CD4-positive, alpha-beta T cell treated with Interleukin-4 for 1 hour (primary cell): ENCODE measurements at places on chromosomes 16 and 17.

DNA sequence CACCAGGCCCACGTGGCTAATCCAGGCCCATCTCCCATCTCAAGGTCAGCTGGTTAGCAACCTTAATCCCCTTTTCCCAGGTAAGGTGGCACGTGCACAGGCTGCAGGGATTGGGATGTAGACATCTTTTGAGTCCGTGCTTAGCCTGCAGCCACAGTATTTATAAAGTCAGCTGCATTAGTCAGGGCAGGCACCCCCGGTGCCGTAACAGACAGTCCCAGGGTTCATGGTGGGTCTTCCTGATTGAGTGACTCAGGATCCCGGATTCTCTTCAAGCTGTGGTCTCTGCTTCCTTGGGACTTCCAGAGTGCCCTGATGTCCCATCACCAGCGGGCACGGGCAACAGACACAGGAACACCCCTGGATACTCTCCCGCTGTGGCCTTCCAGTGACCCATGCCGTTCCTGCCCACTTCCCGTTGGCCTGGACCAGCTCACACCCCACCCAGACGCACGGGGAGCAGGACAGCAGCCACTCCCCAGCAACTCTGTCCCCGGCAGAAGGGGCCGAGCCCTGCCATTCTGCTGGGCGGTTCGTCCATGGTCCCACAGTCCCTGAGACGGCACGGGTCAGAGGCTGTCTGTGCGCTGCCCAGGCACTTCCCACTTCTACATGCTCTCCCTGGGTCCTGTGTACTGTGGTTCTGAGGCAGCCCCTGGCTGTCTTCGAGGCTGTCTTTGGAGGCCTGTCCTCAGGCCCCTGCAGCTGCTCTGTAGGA lies 248.6 kb upstream of the GSE1 start:
- no peak for DNase-seq

DNA sequence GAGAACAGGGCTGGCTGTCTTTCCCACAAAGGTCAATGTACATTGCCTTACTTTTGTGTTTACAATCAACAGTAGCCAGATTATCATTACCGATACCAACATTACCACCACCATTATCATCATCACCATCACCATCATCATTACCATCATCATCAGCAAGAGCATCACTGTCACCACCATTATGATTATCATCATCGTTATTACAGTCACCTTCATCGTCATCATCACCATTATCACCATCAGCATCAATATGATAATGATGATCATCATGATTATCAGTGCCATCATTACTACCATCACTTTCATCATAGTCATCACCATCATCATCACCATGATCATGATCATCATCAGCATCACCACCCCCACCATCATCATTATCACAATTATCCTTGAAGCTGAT lies 43.3 kb upstream of the RBFOX1 start:
- no peak for DNase-seq

- no peak for DNase-seq
Observed at GRCh38 chr16:52051414-52052172, 495.4 kb downstream of the TOX3 start.

DNA sequence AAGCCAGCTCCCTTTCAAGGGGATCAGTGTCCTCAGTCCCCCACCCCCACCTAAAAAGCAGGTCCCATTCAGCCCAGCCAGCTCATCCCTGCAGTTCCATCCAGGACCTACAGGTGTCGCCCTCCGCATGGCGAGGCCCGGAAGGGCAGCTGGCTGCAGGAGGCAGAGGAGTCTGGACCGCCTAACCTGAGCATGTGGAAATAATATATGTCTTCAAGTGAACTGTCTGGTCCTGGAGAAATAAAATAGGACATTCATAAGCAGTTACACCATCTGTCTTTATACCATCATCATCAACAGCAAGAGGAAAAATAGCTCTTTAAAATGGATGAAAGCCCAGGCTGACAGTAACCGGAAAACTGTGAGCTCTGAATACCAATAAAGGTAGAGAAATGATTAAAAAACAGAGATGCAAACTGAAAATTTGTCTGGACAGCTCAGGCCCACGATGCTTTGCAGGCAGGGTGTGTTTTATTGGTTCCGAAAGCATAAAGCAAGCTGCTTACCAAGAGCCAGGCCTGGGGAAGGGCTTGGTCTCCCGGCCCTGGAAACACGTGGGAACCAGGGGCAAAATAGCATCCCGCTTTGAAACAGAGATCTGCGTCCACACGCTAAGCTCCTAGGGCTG lies 215.2 kb downstream of the ZFHX3 start:
- peak; percentile 64 for DNase-seq

DNA sequence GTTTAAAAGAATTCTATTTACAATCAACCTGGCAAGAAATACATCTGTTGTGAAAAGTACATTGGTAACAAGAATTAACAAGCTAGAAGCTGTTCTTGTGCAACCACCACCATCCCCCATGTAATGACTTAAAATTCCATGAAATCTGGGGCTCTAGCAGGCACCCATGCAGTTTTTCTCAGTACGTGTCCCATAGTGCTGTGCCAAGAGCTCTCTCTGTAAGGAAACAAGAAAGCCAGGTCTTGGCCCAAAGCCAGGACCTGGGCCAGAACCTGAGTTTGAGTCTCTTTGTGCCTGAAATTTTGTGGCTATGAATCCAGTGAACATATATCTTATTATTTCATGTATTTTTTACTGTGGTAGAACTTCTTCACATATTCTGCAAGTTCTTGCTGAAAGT lies 46.6 kb downstream of the NUP93 start:
- no peak for DNase-seq

DNA sequence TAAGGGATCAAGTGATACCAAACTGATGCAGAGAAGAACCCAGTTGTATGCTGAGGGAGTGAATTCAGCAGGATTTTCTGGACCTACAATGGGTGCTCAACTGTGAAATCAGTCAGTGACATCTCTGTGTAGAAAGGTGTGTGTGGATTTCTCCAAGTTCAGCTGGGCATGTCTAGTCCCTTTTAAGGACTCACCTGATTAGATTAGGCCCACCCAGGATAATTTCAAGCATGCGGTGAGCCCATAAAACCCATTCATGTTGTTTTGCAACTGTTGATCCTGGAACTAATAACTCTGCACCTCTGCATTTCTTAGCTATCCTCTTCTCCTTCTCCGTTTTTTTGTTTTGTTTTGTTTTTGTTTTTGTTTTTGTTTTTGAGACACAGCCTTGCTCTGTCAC lies 35.1 kb upstream of the DNAJA2 start:
- DNase-seq, result no peak

GRCh38 chr17:80006339-80006720 lies 29.3 kb downstream of the TBC1D16 start:
- DNase-seq, result no peak

DNA sequence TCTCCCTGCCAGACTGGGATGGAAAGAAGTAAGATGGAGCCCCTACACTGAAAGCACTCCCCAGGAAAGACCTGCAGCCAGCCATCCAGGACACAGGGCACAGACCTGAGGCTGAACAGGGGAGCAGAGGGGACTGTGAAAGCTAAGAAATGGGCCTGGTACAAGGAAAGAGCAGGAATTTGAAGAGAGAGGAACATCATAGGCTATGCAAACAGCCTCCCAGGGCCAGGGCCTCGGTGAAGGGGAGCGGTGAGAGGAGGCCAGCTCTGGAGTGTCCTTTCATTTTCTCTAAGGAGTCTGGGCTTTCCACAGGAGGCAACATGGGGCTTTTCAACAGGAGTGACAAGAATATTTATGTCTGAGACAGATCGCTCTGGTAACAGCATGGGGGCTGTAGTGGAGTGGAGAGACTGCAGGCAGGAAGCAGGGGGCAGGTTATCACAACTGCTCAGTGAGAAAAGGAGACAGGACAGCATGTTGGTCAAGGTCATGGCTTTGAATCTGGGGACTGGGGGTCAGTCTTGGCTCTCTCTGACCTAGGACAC lies 50.1 kb downstream of the TOM1L2 start:
- no peak for DNase-seq

DNA sequence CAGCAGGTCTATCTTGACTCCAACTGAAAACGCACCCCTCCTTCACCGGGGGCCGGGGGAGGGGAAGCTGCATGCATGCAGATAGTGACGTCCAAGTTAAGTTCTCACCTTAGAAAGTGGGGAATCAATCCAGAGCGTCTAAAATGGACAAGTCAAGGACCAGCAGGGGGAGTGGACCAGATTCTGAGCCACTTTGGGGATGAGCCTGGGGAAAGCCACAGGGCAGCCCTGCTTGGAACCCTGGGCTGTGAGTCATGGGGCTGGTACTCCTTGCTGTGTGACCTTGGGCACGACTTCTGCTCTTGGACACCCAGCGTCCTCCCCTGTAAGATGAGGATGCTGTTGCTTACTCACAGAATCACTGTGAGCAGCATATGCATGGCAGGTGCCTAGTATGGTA lies 9.1 kb downstream of the TNFRSF13B start:
- no peak for DNase-seq

DNA sequence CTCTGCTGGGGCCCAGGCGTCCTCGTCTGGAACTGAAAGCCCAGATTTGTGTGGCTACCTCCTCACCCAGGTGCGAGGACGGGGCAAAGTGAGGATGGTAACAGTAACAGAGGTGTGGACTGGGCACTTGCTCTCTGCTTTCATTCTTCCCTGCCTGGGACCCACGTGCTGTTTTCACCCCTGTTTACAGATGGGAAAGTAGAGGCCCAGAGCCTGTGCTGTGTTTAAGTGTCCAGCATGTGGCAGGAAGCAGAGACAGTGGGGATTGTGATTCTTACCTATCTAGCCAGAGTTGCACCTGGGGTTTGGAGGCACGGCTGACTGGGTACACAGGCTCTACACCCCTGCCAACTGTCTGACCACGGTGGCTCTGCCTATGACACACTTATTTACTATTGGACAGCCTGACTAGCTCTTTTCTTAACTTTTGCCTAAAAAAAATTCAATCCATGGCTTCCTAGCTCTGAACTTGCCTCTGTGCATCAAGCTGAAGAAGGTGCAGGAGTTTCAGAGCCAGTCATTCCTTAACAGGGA lies 155.4 kb downstream of the CLEC16A start:
- DNase-seq, result no peak

GRCh38 chr17:78046923-78047322 lies 81.6 kb downstream of the TMC6 start:
- no peak for DNase-seq

DNA sequence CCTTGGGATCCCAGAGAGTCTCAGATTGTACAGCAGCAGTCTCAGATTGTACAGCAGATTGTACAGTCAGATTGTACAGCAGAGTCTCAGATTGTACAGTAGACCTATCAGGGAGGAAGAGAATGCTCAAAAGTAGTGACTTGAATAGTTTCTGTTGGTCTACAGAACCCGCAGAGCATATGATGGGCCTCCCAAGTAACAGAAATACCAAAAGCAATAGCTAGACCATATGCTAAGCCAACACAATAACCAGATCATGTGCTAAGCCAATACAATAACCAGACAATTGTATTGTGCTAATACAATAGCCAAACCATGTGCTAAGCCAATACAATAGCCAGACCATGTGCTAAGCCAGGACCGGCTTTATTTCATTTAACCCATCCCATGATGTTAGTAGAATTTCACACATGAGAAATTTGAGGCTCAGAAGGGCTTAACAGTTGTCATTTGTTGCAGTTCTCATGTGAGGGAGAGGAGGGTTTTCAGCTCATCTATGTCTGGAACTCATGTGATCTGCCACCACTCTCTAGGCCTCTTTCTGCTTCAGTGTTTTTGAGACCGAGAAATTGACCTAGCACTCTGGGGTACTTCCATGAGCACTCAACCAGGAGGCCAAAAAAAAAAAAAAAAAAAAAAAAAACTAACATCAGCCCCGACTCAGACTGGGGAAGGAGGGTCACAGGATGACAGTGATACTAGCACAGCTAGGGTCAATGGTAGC lies 144.0 kb downstream of the SOX9 start:
- no peak for DNase-seq

DNA sequence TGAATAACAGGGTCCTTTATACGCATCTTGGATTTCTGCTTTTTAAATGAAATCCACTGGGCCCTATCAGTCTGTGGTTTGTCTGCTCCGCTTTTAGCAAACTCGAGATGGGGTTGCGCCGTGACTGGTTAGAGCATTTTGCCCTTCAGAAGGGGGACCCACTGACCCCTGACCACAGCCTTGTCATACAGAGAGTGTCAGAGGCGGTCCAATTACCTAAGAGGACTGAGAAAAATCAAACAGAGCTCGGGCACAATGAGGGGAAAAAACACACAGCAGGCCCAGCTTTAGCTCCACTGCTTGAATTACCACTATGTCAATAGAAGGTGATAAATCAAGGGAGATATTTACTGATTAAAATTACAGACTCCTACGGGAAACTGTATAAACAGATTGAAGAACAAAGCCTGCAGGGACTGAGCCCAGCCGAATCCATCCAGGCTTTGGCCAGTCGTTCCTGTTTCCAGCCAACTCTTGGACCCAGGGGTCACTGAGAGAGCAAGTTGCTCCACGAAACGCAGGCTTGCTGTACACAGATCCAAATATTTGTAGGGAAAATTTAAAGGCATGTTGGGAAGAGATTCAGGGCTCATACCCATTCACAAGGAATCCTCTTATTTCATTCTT lies 131.9 kb upstream of the ZFHX3 start:
- DNase-seq, result no peak

DNA sequence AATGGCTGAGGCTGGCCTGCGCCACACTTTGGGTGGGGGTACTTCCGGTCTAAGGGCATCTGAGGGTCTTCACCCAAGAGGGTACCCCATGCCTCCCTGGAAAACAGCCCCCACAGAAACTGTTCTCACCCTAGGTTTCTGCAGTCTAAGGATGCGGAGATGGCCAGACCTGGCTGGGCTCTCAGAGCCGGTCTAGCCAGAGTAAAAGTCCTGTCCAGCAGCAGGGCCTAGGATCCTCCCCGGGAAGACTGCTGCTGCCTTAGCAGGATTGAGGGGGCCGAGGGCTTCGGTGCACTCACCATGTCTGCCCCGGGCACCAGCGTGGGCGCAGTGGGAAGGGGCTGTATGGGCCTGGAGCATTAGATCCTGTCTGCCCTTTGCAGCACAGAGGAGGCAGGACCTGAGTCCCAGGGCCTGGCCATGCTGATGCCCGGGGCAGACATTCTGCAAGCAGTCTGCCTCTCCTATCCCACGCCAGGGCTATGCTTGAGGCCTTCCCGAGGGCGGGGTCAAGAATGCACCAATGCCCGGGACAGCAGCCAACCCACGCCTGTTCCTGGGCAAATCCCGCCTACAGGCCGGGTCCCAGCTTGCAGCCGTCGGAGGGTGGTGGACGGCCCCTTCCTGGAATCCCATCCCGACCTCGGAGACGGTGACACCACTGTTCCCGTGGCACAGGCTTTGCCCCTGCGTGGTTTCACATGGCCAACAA lies 54.7 kb downstream of the CBFA2T3 start:
- DNase-seq, result no peak

DNA sequence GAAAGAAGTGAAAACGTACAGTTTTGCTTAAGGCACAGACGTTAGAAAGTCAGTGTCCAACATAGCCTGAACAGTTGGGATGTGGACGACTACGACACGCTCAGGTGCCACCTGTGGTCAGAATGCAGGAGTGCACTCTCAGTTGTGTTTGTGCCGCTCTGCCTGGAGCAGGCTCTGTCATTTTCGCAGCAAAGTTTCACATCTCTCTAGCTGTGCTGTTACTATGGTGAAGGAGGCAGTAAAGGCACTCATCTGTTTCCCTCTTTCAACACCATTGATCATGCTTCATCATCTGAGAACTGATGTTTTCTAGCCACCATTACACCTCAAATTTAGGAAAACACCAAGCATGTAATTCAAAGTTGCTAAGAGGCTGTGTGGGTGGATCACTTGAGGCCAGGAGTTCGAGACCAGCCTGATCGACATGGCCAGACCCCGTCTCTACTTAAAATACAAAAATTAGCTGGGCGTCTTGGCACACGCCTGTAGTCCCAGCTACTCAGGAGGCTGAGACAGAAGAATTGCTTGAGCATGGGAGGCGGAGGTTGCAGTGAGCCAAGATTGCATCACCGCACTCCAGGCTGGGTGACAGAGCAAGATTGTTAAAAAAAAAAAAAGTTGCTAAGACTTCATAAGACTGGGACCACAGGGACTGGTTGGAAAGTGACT lies 44.9 kb upstream of the DNAJA2 start:
- peak; percentile 74 for DNase-seq
